ENCODE measurements at places on chromosomes 6 and 20.

DNA sequence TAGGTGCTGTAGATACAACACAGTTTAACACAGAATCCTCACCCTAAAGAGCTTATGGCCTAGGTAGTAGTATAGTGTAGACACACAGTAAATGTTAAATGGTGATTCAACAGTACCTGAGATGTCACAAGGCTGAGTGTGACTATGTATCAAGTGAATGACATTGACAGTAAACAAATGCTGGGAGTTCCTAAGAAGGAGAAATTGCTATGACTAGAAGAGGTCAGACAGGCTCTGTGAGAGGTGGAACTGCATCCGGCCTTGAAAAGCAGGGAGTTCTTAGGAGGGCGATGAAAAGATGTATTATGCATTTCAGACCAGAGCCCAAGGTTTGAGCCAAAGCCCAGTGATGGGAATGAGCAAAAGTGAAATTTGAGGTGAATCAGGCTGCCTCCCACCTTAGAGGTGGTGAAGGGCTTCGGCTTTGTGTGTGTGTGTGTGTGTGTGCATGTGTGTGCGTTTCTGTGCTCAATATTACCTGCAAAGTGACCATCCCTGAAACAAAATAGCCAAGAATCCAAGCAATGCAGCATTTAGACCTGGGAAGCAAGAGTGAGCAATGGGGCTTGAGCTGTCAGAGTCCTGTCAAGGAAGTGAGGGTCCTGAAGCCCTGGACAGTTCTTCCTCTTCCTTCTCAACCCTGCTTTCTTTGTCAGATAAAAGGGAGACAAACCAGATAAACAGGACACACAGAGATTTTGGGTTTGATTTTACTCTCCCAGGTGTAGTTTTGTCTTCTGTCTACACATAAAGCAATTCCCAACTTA, 32.3 kb upstream of the CITED2 start:
- H3K27ac ChIP-seq, result no peak overlapping the region
- H3K36me3 ChIP-seq, result no peaks in the 10 kb centered on the region
- no peaks in the 10 kb centered on the region for H3K4me1 ChIP-seq
- no peak for DNase-seq

DNA sequence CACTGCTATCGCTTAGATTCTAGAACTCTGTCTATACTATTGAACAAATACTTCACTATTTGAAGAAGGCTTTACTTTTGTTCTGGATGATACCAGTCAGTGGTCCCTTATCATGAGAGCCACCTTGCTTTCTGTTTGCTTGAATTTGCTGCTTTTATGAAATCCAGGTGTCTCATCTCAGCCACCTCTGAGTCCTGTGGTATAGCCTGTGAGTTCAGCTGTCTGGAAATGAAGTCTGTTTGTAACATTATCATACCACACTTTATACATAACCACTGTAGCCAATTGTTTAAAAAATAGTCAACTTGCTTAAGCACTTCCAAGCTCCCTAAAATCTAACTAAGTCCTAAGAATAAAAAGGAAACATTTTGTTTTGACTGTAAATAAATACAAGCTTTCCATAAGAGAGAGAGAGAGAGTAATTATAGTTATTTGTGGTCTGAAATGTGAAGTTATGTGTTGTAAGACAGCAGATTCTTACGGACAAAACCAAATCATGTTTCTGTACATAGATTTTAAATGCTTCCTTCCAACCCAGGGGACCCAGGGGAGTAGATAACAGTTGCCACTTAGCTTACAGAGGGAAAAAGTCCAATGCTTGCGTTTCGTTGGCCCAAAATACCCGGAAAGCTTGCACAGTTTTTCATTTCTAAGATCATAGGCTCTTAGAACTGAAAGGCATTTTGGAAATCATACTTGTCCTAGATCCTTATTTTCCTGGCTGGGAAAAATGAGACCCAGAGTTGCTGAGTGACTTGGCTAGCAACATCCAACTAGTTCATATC, 1107.8 kb upstream of the FLRT3 start:
- H3K27ac ChIP-seq, result no peak overlapping the region
- no peak for DNase-seq
- no peaks in the 10 kb centered on the region for H3K36me3 ChIP-seq
- H3K4me1 ChIP-seq, result peaks cover 10% of the 10 kb centered on the region

DNA sequence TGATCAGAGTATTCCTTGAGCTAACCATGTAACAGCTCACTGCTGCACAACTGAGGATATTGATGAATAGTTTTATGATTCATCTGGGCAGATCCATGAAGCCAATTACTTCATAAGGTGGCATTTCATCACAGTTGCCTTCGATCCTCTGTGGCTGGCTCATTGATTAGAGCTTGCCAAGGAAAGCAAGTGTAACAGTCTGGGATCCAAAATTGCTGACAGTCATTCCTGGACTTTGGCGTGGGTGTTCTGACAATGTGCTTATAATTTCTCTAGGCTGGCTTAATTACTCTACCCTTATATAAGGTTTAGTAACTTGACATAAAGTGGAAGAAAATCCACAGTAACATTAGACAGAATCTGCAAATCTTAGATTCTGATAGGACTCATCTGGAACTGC, 551.3 kb upstream of the CDH4 start:
- no peak overlapping the region for H3K4me3 ChIP-seq
- H3K27me3 ChIP-seq, result no peaks in the 10 kb centered on the region
- no peak for DNase-seq
- no peaks in the 10 kb centered on the region for H3K4me1 ChIP-seq
- H3K36me3 ChIP-seq, result no peaks in the 10 kb centered on the region

DNA sequence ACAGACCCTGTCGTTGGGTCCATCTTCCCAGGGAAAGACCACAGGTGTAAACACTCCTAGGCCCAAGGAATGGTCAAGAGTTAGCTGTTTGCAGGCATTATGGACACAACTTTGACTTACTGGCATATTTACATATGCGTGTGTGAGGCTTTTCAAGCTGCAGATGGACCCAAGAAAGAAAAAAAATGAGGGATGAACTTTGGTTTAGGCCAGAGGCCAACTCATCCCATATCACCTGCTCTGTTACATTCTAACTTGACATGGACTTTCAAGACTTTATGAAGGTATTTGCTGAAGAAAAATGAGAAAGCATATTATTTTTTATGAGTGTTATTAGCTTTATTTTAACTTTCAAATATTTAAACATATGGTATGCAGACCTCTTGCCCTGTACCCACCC, 6.9 kb downstream of the COL19A1 start:
- no peaks in the 10 kb centered on the region for H3K36me3 ChIP-seq
- no peak overlapping the region for H3K4me3 ChIP-seq
- no peaks in the 10 kb centered on the region for H3K4me1 ChIP-seq
- DNase-seq, result no peak

DNA sequence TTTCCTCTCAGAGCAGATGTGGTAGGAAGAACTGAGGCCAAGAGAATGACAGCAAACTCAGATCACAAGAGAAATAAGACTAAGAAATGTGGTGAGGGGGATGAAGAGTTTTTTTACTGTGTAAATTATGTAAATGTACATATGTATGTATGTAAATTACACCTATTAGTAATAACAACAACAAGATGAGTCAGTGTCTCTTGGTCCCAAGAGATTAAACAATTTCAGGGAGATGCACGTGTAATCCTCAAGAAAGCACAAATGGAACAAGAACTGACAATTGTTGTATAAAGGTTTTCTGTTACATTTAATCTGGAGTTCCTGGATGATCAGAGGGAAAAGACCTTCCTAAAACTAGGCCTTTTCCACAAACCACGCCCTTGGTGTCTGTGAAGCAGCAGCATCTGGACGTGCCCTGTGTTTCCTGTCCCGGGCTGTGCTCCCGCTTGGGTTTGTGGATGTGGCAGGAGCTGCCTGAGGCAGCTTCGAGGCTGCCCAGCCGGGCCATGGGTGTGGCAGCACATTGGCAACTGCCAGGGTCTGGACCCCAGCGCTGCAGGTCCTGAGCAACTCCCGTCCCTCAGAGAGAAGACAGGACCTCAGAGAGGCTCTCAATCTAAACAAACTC, 994 bp downstream of the CLDN20 start:
- DNase-seq, result no peak
- H3K4me3 ChIP-seq, result no peak overlapping the region
- H3K27me3 ChIP-seq, result no peaks in the 10 kb centered on the region
- peaks cover 17% of the 10 kb centered on the region for H3K4me1 ChIP-seq

GRCh38 chr6:148407372-148407771, 64.7 kb downstream of the SASH1 start:
- peak overlapping the region; percentile 87 for H3K27ac ChIP-seq
- no peaks in the 10 kb centered on the region for H3K27me3 ChIP-seq
- peaks cover 37% of the 10 kb centered on the region for H3K4me1 ChIP-seq
- H3K4me3 ChIP-seq, result no peak overlapping the region

GRCh38 chr6:17107863-17108262, 6.0 kb downstream of the STMND1 start:
- H3K27ac ChIP-seq, result no peak overlapping the region
- no peak overlapping the region for H3K4me3 ChIP-seq
- no peaks in the 10 kb centered on the region for H3K36me3 ChIP-seq
- H3K27me3 ChIP-seq, result no peaks in the 10 kb centered on the region
- DNase-seq, result no peak

GRCh38 chr6:105569706-105570105, 166.8 kb upstream of the PREP start:
- no peak for DNase-seq
- no peak overlapping the region for H3K27ac ChIP-seq
- no peaks in the 10 kb centered on the region for H3K4me1 ChIP-seq
- H3K4me3 ChIP-seq, result no peak overlapping the region

DNA sequence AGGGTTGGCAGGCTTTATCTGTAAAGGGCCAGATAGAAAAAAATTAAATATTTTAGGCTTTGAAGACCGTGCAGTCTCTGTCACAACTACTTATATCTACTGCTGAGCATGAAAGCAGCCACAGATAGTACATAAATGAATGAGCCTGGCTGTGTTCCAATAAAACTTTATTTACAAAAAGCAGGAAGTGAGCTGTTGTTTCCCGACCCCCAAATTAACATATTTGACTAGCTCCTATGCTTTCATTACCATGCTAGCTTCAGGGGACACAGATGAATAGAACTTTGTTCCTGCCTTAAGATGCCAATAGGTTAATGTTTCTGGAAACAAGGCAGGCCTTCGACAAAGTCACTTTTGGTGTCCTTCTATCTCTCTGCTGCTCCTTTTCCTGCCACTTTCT, 1058.0 kb upstream of the FLRT3 start:
- no peaks in the 10 kb centered on the region for H3K4me1 ChIP-seq
- H3K27me3 ChIP-seq, result no peaks in the 10 kb centered on the region
- DNase-seq, result no peak
- no peaks in the 10 kb centered on the region for H3K36me3 ChIP-seq

DNA sequence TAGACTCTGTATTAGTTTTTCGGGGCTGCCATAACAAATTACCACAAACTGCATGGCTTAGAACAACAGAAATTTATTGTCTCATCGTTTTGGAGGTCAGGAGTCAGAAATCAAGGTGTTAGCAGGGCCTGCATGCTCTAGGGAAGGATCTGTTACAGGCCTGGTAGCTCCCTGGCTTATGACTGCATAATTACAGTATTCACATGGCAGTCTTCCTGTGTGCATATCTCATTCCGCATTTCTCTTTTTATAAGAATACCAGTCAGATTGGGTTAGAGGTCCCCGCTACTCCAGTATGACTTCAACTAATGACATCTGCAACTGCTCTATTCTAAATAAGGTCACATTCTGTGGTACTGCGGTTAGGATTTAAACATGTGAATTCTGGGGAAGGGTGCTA, 59.3 kb upstream of the SLC2A12 start:
- H3K36me3 ChIP-seq, result no peaks in the 10 kb centered on the region
- H3K27ac ChIP-seq, result no peak overlapping the region
- no peak for DNase-seq

DNA sequence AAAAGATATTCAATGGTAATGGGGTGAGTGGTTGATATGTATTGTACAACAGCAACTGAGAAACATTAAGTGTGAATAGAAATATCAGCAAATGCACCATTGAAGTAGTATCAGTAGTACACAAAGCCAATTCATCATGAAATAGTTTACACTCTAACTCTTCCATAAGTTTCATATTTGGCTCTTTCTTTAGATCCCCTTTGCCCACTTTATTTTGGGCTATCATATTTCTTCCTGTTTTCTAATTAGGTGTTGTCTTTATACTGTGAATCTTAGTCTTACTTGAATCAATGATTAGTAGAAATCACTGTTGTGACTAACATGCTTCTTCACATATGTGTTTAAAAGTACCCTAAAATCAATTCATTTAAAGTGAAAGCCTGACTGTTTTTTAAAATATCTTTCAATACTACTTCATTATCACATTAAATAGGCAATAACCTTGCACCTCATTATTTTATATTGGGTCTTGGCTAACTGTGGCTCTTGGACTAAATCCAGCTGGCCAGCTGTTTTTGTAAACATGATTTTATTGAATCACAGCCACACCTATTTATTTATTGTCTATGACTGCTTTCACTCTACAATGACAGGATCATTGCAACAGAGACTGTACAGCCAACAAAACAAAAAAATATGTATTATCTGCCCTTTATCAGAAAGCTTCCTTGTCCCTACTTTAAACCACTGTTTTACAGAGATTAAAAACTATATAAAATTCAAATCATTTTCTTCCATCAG, 38.9 kb downstream of the EYS start:
- H3K27me3 ChIP-seq, result no peaks in the 10 kb centered on the region
- DNase-seq, result no peak
- no peak overlapping the region for H3K27ac ChIP-seq
- no peaks in the 10 kb centered on the region for H3K36me3 ChIP-seq

DNA sequence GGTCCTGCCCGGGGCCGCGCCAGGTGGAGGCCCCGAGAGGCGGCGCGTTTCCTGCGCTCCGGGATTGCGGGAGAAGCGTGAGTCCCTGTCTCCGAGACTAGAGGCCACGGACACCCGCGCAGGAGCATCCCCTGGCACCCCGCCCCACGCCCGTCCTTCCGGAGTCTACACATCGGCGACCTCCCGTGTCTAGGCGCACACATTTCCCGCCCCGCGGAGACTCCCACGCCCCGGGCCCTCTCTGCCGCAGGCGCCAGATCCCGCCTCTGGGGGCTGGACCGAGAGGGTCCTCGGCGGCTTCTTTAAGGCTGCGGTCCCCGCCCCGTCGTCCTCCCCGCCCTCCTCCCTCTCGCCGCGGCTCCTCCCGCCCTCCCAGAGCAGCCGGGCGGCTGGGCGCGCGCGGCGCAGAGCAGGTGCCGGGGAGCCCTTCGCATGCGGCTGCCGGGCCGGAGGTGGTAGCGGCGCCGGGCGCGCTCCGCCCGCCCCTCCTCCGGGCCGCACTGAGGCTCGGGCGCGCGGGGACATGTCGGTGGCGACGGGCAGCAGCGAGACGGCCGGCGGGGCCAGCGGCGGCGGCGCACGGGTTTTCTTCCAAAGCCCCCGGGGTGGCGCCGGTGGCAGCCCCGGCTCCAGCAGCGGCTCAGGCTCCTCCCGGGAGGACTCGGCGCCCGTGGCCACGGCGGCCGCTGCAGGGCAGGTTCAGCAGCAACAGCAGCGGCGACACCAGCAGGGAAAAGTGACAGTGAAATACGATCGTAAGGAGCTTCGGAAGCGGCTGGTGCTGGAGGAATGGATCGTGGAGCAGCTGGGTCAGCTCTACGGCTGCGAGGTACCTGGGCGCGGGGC, at the start of gene PPP1R14C:
TSS of gene PPP1R14C (plus strand) at position 375 of the 846 bp plus-strand sequence. CDS start at position 524, 149 bp downstream.
- DNase-seq, result peak; percentile 83
- peak within 1 kb of the TSS; percentile 52 for H3K4me3 ChIP-seq
- H3K4me1 ChIP-seq, result peaks cover 22% of the 10 kb centered on the region
- no peaks in the 10 kb centered on the region for H3K36me3 ChIP-seq

GRCh38 chr6:160477901-160478300, 129.7 kb downstream of the SLC22A3 start:
- no peaks in the 10 kb centered on the region for H3K4me1 ChIP-seq
- no peaks in the 10 kb centered on the region for H3K36me3 ChIP-seq
- no peak overlapping the region for H3K4me3 ChIP-seq
- H3K27me3 ChIP-seq, result no peaks in the 10 kb centered on the region
- H3K27ac ChIP-seq, result no peak overlapping the region

Measured in thyroid gland (tissue), 4 donors.